Vein endothelial cell (primary cell): ENCODE measurements at places on chromosomes 4 and X. TPM values are rescaled to one million over a fixed set of nuclear protein-coding genes. Genes with fewer than 3 reads are reported as not detected.

Gene HS3ST1
- 1.3 and 2.1 TPM in 2 replicates for total RNA-seq

Gene TMEM156
- total RNA-seq = 2.3 and 3.3 TPM in 2 replicates

Gene ERAS
- total RNA-seq = not detected in 2 replicates

Gene KLKB1
- not detected in 2 replicates for total RNA-seq

Gene RNF128
- 0.38 TPM in 1 of 2 replicates, not detected in the other for total RNA-seq

Gene TSPAN5
- total RNA-seq = 45.9 and 51.0 TPM in 2 replicates

Gene CNKSR2
- total RNA-seq = under 0.01 TPM in 1 of 2 replicates, not detected in the other

Gene TEX11
- not detected in 2 replicates for total RNA-seq

Gene ADAM29
- not detected in 2 replicates for total RNA-seq

Gene ZMAT1
- 2.4 and 2.9 TPM in 2 replicates for total RNA-seq

Gene SSX2
- total RNA-seq = not detected in 2 replicates

Gene FAM9C
- total RNA-seq = 18.0 TPM in 1 of 2 replicates, not detected in the other

Gene GYG2
- under 0.01 TPM in 1 of 2 replicates, not detected in the other for total RNA-seq

Gene STARD8
- total RNA-seq = 9.3 and 11.4 TPM in 2 replicates

Gene FAM199X
- total RNA-seq = 26.5 and 31.0 TPM in 2 replicates

Gene YTHDC1
- 34.3 and 36.6 TPM in 2 replicates for total RNA-seq

Gene EOLA1
- total RNA-seq = 12.9 and 14.0 TPM in 2 replicates

Gene EGF
- under 0.01 and 0.38 TPM in 2 replicates for total RNA-seq

Gene SLC4A4
- total RNA-seq = under 0.01 and 0.19 TPM in 2 replicates

Gene TAF7L
- total RNA-seq = 0.33 and 0.38 TPM in 2 replicates

Gene IGSF1
- total RNA-seq = not detected in 2 replicates

Gene RPL34
- total RNA-seq = 658 and 661 TPM in 2 replicates

Gene TDO2
- not detected in 2 replicates for total RNA-seq

Gene RAI2
- 1.3 and 1.6 TPM in 2 replicates for total RNA-seq

Gene MSX1
- total RNA-seq = 4.2 and 5.4 TPM in 2 replicates

Gene NPFFR2
- total RNA-seq = not detected in 2 replicates

Gene CCSER1
- total RNA-seq = 2.0 and 2.6 TPM in 2 replicates

Gene PPBP
- total RNA-seq = not detected in 2 replicates

Gene KCND1
- 0.19 and 0.33 TPM in 2 replicates for total RNA-seq

Gene ELF4
- 28.8 and 31.4 TPM in 2 replicates for total RNA-seq

Gene FATE1
- not detected in 2 replicates for total RNA-seq

Gene GLUD2
- 1.3 TPM in 2 replicates for total RNA-seq

Gene VCX3A
- not detected in 2 replicates for total RNA-seq

Gene NR3C2
- total RNA-seq = 30.7 and 31.7 TPM in 2 replicates

Gene F9
- not detected in 2 replicates for total RNA-seq

Gene MRPS18C
- total RNA-seq = 13.7 and 21.8 TPM in 2 replicates

Gene CFI
- total RNA-seq = 47.0 and 48.1 TPM in 2 replicates

Gene MTTP
- total RNA-seq = not detected in 2 replicates

Gene SLC9B2
- 22.2 and 30.6 TPM in 2 replicates for total RNA-seq

Gene SPATA18
- total RNA-seq = 4.6 and 9.6 TPM in 2 replicates

Gene RIPPLY1
- total RNA-seq = not detected in 2 replicates

Gene MAOB
- not detected in 2 replicates for total RNA-seq

Gene FGF2
- 31.7 and 36.6 TPM in 2 replicates for total RNA-seq

Gene SYN1
- total RNA-seq = not detected in 2 replicates

Gene IGFBP7
- total RNA-seq = 307 and 834 TPM in 2 replicates

Gene ADGRA3
- 15.7 and 23.8 TPM in 2 replicates for total RNA-seq

Gene RBMX
- total RNA-seq = 280 and 315 TPM in 2 replicates

Gene BMX
- 119 and 162 TPM in 2 replicates for total RNA-seq

Gene F8
- total RNA-seq = 2.3 and 3.1 TPM in 2 replicates

Gene SASH3
- total RNA-seq = under 0.01 TPM in 1 of 2 replicates, not detected in the other

Gene NUDT10
- total RNA-seq = 0.38 TPM in 1 of 2 replicates, not detected in the other

Gene PRR32
- total RNA-seq = not detected in 2 replicates

Gene CTAG2
- not detected in 2 replicates for total RNA-seq

Gene EGFL6
- not detected in 2 replicates for total RNA-seq

Gene TBC1D14
- 30.7 and 33.3 TPM in 2 replicates for total RNA-seq

Gene TEC
- total RNA-seq = 0.65 and 1.1 TPM in 2 replicates
